Stimulated activated CD4-positive, alpha-beta T cell treated with anti-CD3 and anti-CD28 coated beads, Interleukin-4, amount 100 ng/mL, for 4 hours (primary cell): ENCODE measurements at places on chromosomes 12 and 14.

GRCh38 chr14:34049790-34050189 lies 98.9 kb upstream of the EGLN3 start:
- no peak for DNase-seq

GRCh38 chr14:104665657-104666522 lies 23.5 kb upstream of the INF2 start:
- peak; percentile 34 for DNase-seq

DNA sequence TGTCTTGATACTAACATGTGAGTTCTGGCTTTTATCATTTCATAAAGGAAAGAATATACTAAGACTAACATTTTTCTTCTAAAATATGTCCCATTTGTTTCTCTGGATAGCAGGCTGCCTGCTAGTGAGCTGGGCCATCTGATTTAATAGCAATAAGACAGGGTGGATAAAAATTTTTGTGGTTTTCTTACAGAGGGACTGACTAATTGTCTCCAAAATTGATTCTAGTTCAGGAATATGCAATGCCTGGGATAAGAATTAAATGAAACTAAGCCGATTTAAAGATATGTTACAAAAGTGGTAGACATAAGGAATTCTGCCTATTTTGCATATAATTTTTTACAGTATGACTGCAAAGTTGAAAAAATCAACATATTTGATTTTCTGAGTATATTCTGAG lies 252.9 kb upstream of the NAV3 start:
- DNase-seq, result no peak

DNA sequence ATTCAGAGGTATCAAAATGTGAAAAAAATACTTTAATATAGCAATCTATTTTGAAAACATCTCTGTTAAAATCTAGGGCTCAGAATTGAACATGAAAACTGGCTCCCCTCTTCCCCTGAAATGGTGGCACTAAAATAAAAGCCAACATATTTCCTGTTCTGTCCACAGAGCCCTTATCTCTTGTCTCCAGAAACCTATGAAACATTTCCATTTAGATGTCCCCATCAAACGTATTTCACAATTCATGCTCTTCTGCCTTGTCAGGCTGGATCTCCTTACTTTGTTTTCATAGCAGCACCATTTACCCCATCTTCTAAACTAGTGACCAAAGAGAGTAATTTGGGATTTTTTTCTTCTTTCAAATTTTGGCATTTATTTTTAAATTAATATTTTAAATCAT lies 42.4 kb downstream of the PDE3A start:
- DNase-seq, result no peak

- DNase-seq, result no peak
Measured at GRCh38 chr14:36339816-36340215, 19.4 kb upstream of the MBIP start.

- DNase-seq, result peak; percentile 25
Measured at GRCh38 chr12:120710805-120711296, 593 bp downstream of the UNC119B start.

GRCh38 chr14:77478796-77479195 lies 19.8 kb downstream of the ISM2 start:
- no peak for DNase-seq

- DNase-seq, result no peak
Measured at GRCh38 chr12:124898923-124899294, 15.5 kb downstream of the UBC start.

DNA sequence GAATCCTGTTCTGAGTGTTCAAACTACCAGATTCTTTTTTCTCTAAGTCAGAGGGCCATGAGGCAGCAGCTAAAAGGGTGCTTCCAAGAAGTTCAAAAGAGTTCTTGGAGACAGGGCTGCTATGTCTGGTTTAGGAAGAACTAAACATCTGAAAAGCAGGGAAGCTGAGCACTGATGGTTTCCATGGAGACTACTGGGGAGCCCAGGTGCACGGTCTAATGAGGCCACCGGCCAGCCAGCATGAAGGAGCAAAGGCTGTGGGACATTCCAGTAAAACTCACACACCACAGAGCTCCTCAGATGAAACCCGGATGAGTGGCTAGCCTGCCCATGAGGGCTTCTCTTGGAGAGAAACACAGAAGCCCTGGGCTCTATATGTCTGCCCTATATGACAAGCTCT lies 97.3 kb downstream of the KCNK10 start:
- no peak for DNase-seq

DNA sequence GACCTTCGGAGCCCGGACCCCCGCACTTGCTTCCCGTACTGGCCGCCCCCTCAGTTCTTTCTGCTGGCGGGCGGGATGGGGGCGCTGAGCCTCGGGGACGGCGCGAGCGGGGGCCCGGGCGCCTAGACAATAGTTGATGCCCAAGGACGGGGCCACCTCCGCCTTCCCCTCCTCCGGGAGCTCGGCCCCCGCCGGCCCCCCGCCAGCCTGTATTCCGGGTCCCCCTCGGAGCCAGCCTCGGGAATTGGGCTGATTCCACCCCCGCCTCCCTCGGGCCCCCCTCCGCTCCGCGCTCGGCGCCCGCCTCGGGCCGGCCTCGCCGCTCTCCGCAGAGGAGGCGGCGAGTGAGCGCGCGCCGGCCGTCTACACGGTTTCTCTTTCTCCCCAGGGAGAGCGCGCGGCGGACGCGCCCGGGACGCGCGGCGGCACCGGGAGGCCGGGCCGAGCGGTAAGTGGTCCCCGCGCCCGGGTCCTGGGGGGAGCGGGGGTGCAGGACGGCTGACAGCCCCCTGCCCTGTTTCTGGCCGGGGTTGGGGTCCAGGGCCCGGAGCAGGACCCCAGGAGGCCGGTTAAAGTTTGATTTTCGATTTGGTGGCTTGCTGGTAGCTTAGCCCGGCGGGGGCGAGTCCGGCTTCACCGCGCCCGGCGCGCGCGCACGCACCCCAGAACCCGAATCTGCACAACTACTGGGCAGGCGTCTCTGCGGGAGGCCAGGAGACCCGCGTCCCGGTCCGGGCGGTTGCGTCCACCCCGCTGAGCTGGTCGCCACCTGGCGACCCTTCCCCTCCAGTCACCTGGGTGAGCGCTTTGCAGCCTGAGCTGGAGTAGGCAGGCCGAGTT lies 413.7 kb downstream of the PCNX1 start:
- peak; percentile 60 for DNase-seq

GRCh38 chr12:132151145-132151765 lies 7.0 kb downstream of the NOC4L start:
- DNase-seq, result peak; percentile 1

DNA sequence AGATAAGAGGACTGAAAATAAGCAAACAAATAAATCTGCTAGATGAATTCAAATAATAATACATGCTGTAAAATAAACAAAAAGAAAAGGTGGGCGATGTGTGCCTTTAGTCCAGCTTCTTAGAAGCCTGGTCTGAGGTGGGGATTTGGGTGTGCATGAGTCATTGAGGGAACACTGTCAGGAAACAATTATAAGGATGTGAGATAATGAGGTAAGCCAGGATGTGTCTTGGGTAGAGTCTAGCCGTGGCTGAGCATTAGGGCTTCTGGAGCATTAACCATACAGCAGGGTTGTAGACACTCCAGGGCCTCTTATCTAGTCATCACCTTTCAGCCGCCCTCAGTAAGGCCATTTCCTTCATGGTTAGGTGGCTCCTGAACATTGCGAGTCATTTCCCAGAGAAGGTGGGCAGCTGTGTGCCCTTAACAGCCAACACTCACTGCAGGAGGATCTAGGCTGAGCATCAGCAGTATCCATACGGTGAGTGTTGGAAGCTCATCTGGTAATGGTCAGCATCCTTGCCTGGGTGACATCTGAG lies 405.6 kb downstream of the GLT1D1 start:
- no peak for DNase-seq

GRCh38 chr14:99118046-99118721 lies 153.8 kb downstream of the BCL11B start:
- peak; percentile 11 for DNase-seq

GRCh38 chr14:64704743-64705380 lies 638 bp downstream of the PLEKHG3 start:
- no peak for DNase-seq

GRCh38 chr12:50637870-50638481 lies 125.9 kb upstream of the ATF1 start:
- DNase-seq, result no peak

- no peak for DNase-seq
Measured at GRCh38 chr14:53460544-53460943, 307.4 kb upstream of the DDHD1 start.

DNA sequence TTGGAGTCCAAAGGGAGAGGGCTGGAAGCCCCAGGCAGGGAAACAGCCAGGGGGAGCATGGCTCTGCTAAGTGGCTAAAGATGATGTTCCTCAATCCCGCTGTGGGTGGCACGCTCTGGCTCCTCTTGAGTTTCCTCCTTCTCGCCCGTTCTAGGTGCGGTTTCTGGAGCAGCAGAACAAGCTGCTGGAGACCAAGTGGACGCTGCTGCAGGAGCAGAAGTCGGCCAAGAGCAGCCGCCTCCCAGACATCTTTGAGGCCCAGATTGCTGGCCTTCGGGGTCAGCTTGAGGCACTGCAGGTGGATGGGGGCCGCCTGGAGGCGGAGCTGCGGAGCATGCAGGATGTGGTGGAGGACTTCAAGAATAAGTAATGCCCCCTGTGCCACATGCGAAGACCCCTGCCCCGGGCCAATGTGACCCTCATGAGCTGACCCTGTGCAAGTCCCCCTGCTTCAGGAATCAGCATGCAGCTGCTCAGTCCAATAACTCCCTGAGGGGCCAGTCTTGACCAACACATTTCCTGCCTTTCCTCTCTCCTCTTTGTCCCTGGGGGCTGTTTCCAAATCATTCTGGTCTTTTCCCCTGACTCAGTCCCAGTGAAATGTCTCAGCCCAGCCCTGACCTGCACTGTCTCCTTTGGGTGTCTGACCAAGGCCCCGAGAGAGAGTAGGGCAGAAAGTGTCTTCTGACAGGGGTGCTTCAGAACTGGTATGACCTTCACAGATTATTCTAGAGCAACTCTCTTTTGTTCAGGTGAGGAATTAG lies 2.1 kb downstream of the KRT7 start:
- DNase-seq, result no peak

GRCh38 chr12:54384591-54385041 lies at the start of gene ZNF385A:
TSS of gene ZNF385A (minus strand) at chr12:54384733. CDS start at chr12:54384514, 219 bp downstream.
- DNase-seq, result no peak

DNA sequence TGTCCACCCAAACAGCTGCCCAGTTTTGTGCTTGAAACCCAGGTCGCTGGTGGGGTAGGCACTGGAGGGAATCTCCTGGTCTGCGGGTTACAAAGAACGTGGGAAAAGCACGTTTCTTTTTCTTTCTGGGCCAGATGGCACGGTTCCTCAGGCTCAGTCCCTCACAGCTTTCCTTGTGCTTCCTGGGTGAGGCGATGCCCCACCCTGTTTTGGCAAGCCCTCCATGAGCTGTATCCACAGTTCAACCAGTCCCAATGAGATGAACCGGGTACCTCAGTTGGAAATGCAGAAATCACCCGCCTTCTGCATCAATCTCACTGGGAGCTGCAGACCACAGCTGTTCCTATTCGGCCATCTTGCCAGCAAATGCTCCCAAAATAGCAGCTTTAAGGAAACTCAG lies 51.4 kb upstream of the TMTC2 start:
- no peak for DNase-seq

GRCh38 chr14:101888182-101888581 lies 76.2 kb upstream of the DYNC1H1 start:
- DNase-seq, result no peak

GRCh38 chr12:96396914-96397313 lies 3.3 kb downstream of the CDK17 start:
- DNase-seq, result no peak

DNA sequence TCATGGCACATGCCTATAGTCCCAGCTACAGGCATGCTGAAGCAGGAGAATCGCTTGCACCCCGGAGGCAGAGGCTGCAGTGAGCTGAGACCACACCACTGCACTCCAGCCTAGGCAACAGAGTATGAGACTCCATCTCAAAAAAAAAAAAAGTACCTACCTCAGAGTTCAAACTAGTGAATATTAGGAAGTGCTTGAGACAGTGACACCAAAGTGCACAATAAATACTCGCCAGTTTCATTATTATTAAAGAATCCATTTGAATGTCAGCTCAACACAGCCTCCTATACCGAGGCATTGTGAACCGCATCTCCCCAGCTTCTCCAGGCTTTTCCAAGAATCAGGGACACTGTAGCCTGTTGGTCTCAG lies 5.0 kb downstream of the GAPDH start:
- no peak for DNase-seq

DNA sequence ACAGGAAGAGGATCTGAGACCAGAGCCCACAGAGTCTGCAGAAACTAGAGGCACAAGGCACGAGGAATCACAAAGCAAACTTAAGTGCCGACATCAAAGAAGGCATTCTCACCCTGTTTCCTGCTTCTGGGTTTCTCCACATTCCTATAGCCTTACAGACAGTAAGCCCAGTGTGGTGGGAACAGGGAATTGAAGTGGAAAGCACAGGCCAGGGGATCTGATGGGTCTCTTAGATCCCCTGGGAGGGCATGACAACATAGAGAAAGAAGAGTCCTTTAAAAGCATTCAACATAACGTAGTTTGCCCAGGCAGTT lies 75.6 kb upstream of the FRMD6 start:
- DNase-seq, result no peak

GRCh38 chr12:20125276-20125798 lies 243.0 kb upstream of the PDE3A start:
- DNase-seq, result no peak

- no peak for DNase-seq
Measured at GRCh38 chr12:65882486-65882885, 58.2 kb downstream of the HMGA2 start.

GRCh38 chr12:49507139-49507538 lies 31.7 kb upstream of the KCNH3 start:
- DNase-seq, result no peak

DNA sequence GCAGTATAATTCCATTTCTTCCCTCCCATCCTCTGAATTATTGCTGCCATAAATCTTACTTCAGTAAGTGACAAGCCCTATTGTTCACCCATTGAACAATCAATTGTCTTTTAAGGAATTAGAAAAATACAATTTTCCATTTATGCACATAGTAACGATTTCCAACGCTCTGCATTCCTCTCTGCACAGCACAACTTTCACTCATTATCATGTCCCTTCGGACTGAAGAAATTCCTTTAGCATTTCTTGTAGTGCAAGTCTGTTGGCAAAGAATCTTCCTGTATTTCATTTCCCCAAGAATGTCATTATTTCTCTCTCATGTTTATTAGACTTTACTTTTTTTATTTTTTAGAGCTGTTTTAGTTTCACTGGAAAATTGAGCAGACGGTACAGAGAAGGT lies 252.1 kb upstream of the RTL1 start:
- no peak for DNase-seq

GRCh38 chr12:120235369-120236323 lies 29.9 kb downstream of the PXN start:
- no peak for DNase-seq

DNA sequence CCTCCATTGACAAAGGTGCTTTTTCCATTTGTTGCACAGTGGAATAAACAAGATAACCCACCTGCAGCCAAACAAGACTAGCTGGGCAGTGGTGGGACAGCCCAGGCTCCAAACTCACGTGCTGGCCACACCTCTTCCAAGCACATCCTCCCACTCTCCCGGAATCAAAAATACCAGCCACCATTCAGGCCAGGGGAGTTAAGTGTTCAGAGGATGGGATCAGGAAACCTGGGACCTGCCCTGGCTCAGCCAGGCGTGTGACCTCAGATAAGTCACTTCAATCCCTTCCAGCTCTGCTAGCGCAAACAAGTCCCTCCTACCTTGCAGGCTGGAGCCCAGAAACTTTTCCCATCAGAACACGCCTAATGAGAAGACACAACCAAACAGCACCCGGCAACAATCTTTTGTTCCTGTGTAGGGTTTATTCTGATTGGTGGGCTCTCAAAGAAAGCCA lies 43.3 kb downstream of the ACTN1 start:
- no peak for DNase-seq
